Activated effector memory CD4-positive, alpha-beta T cell treated with anti-CD3 and anti-CD28 coated beads, Interleukin-2, amount 50 U/mL, for 16 hours (primary cell): ENCODE measurements at places on chromosomes 3 and 15.

DNA sequence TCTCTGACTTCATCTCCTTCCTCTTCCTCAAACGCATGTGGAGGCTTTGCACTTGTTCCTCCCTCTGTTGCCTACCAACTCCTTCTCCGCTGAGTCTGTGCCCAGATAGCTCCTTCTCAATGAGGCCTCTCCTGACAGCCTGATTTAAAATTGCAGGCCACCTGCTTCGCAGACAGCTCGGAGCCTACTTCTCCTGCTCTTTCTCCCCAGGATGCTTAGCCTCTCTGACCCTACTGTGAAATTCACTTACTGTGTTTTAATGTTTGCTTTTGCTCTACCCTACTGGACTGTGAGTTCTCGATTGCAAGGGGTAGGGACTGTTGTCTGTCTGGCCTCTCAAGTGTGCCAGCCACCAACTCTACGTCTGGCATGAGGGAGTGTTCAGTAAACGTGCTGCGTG is 83.4 kb downstream of the EEFSEC start:
- DNase-seq: no peak

- DNase-seq: no peak
These were observed 224.6 kb upstream of the NECTIN3 start for GRCh38 chr3:110846971-110847370.

DNA sequence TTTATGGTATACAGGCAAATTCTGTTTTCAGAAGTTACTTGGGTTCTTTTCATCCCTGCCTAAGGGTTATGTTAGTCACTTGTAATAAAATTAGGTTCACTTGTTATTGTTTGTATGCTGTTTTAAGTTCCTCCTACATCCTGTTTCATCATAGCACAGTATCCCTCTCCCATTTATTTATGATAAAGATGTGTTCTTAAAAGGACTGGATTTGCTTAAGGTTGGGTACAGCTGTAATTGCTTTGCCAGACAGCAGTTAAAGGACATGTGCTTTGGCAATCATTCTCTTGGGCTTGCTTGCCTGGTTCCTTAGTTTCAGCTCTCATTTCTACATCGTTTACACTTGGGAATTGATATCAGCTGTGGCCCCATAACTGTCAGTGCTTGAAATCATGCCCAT is 11.7 kb downstream of the ATP2C1 start:
- DNase-seq: no peak

DNA sequence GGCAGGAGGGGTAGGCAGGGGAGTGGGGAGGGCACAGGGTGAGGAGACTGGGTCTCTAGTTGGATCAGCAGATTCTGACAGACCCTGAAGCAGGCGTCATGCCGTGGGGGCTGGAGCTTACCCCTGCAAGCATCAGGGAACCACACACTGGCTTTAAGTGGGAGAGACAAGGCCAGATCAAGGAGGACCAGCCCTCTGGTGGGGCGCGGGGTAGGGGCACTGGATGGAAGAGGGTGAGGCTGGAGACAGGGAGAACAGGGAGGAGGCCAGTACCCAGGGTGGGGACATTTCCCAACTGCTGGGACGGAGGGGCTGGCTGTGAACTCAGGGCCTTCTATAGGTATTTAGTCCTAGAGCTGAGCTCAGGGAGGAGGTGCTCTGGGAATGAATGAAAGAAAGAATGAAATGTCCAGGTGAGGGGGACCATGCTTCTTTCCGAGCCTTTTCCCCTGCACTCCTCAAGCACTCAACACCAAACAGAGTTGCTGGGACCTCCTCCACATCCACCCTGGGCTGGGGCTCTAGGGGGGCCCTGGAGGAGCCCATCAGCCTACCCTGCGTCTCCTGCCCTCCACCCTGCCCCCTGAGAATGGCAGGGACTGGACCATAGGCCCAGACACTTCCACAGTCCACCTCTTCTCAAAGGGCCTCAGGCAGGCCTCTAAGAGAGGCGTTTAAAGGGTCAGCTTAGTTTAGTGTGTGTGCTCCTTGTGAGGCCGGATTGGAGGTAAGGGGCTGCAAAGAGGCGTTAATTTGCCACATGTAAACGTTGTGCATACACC is 49.0 kb upstream of the FGD5 start:
- peak; percentile 25 for DNase-seq

- DNase-seq: no peak
These were observed 100.8 kb downstream of the DHX36 start for GRCh38 chr3:154223519-154223918.
